ENCODE measurements at places on chromosomes 4 and X.

GRCh38 chr4:108058685-108059440, 69.2 kb downstream of the HADH start:
- peak; percentile 44 for DNase-seq

DNA sequence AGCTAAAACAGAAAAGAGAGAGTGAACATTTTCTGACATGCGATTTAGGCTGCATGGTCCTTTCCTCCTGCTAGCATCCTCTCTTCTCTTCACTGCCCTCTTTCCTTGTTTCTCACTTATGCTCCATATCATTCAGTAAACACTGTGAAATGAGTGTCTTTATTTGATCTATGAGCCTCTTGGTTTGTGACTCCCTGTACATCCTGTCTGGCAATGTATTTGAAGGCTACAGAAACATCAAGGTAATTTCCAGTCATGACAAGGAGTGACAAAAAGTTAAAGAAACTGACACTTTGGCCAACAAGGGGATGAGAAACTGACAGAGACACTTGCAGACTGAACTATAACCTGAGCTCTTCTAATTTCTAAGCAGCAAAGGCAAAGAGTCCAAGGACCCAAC, 8.7 kb downstream of the FTHL17 start:
- DNase-seq, result no peak

- no peak for DNase-seq
These were observed 19.2 kb downstream of the PI4K2B start for GRCh38 chr4:25253071-25253445.

- DNase-seq, result no peak
These were observed 7.6 kb downstream of the CTAG1A start for GRCh38 chrX:154592505-154592904.

DNA sequence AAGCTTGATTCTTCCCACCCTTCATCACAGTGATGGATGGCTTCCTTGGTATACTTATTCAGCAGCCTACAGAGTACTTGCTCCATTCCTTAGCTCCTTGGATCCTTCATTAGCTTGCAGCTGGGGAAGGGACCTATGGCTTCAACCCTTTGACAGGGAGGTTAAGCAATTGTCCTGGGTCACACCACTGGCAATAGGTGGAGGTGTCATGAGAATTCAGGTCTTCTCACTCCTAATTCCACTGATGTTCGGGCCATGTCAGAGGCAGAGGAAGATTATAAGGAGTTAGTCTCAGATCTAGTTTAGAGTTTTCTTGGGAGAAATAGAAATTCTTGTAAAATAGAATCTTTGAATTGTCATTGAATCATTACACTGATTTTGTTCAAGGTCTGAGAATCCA, 24.5 kb downstream of the EREG start:
- DNase-seq, result no peak

- DNase-seq, result no peak
These were observed 72.3 kb upstream of the GRID2 start for GRCh38 chr4:92231511-92231910.

DNA sequence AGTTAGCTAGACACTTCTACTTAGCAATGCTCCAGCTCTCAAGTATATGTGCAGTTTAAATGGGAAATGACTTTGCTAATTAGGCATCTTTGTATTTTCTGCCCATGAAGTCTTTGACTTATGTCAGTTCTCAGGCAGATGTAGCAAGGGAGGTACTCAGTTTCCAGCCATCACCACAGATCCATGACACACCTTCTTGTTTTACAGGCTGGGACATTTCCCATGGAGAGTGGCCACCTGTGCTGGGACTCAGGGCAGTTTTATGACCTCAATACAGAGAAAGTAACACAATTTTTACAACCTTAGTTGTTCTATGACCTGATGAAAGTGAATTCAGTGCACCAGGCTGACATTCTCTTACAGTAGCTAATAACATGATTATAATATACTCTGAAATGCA, 280.7 kb upstream of the GK2 start:
- DNase-seq, result no peak

GRCh38 chrX:153853180-153853901, 23.0 kb upstream of the PDZD4 start:
- DNase-seq, result no peak

DNA sequence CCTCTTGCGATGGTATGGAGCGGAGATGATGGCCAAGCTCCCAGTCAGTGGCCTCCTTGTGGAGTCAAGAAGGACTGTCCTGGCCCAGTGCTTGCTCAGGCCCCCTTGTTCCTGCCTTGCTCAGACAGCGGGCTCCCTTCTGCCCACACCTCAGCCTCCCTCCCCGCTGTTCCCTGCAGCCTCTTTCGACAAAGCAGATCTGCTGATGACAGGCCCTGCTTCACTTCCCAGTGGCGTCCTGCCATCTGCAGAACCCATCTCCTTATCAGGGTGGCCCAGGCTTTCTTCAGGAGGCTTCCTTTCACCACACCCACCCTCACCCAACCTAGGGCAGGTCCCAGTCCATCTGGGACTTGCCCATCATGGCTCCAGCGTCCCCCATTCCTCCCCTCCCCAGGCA, 80.0 kb downstream of the CLDN34 start:
- DNase-seq, result no peak

GRCh38 chr4:150098214-150098613, 20.0 kb downstream of the DCLK2 start:
- no peak for DNase-seq

DNA sequence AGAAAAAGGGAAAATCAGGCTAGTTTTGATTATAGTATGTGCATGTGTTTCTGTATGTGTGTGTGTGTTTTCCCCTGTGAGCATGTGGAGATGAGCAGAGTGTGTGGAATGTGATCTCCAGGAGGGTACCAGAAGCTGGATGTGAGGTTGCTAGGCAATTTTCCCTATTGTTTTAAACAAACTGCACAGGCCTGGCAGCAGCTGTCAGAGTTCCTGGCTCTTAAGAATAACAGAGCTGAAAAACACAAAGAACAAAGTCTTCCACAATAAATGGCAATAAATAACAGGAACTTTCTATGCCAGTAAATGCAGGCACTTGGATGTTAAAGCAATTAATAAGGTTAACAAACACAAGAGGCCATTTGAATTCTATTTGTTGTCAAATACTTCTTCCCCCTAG, 344.6 kb upstream of the CTSO start:
- peak; percentile 21 for DNase-seq

- DNase-seq, result no peak
These were observed 8.2 kb downstream of the ATP11C start for GRCh38 chrX:139924696-139925095.

DNA sequence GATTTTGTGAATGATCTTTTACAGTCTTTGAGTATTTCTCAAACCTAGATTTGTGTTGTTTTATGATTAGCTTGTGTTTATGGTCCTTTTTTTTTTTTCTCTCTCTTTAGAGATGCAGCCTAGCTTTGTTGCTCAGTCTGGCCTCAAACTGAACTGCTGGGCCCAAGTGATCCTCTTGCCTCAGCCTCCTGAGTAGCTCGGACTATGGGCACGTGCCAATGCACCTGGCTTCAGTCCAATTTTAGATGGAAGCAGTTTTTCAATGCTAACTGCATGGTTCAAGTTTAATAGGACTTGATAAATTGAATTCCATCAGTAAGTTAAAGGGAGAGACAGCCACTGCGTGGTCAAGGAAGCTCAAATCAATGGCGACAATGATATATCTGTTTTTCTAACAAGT, 3.8 kb upstream of the FGG start:
- no peak for DNase-seq

DNA sequence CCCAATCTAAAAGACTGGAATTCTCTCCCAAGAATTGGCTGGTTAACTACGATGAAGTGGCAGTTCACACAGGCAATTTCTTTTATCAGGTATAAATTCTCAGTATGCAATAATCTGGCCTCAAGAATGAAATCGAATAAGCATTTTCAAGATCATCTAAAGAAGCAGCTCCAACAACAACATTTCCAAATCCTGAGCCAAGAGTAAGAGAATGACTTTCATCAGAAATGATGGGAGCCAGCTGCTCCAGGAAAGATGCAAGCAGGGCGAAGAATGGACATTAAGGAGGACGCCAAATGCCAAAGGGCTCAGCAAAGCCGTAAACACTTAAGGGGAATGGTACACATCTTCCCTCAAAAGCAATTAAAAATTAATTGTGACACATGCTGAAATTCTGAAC, 12.0 kb downstream of the ADAMTS3 start:
- DNase-seq, result no peak

- DNase-seq, result no peak
These were observed 668.8 kb downstream of the GALNTL6 start for GRCh38 chr4:172481802-172482508.

- DNase-seq, result no peak
These were observed 165.0 kb upstream of the CTSO start for GRCh38 chr4:156118507-156119220.

GRCh38 chr4:121958777-121959176, 6.9 kb upstream of the TRPC3 start:
- DNase-seq, result no peak

GRCh38 chr4:40916880-40917279, 167.1 kb downstream of the NSUN7 start:
- DNase-seq, result peak; percentile 23

DNA sequence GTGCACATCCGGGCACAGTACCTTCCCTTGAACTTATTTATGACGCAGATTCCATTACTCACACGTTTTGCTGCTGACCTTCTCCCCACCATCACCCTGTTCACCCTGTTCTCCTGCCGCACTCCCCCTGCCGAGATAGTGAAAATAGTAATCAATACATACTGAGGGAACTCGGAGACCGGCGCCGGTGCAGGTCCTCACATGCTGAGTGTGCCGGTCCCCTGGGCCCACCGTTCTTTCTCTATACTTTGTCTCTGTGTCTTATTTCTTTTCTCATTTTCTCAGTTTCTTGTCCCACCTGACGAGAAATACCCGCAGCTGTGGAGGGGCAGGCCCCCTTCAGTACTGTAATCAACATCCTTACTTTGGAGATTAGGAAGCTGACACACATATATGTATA, 1337.1 kb upstream of the PABPC4L start:
- DNase-seq, result no peak

DNA sequence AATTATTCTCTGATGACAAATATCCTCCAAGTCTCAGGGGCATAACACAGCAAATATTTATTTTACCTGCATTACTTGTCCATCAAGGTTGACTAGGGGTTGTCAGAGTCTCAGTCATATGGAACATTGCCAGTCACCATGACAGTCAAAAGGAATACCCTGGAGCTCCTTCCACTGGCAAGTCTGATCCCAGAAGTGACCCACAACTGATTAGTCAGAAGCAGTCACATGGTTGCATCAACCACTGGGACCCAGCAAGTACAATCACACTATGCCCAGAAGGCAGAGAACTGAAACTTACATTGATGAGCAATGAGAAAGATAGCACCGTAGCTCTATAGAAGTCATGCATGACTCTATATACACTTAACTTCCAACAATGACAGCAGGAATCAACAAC, 41.9 kb upstream of the SOD3 start:
- DNase-seq, result no peak

DNA sequence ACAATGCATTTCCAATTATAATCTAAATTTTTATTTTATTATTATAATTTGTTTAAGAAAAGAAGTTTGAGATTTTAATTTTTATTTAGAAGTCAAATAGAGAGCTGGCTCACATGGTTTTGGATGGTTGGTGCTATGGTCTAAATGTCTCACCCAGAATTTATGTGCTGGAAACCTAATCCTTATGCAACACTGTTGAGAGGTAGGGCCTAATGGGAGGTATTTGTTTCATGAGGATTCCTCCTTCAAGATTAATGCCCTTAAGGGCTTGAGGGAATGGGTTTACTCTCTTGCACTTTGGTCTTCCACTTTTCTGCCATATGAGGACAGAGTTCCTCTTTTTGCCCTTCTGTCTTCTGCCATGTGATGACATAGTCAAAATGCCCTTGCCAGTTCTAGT, 960.5 kb upstream of the IGFBP7 start:
- DNase-seq, result no peak

DNA sequence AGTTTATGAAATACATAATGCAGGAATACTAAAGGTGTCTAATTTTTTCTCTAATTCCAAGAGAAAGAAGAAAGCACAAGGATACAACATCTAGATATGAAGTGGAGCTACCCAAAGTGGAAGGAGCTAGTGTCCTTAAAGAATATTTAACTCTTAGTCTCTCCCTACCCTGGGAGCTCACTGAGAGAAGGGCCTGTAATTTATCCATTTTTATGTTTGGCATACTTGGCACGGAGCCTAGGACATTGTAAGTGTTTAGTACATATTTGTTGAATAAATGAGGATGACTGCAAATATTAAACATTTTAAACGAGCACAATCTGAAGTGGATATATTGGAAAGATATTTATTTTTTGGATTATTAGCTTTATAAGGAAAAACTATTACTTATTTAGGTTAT, 674.8 kb downstream of the IQCM start:
- DNase-seq, result peak; percentile 29

DNA sequence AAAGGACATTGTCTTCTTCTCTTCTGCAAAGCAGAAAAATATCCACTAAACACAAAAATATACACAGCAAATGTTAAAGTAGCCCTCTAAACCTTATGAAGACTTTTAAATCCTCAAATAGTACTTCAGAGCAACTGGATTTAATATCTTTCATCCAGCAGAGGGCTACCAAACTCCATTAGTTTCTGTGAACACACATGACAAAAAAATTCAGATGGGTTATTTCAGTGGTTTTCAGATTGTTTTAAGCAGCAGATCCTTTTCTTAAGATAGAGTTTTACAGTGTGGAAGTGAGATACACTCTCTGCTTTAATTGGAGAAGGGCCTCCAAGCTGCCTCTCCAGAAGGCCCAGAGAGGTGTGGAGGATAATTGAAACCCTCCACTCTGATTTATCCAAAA, 56.7 kb downstream of the ANK2 start:
- peak; percentile 53 for DNase-seq

DNA sequence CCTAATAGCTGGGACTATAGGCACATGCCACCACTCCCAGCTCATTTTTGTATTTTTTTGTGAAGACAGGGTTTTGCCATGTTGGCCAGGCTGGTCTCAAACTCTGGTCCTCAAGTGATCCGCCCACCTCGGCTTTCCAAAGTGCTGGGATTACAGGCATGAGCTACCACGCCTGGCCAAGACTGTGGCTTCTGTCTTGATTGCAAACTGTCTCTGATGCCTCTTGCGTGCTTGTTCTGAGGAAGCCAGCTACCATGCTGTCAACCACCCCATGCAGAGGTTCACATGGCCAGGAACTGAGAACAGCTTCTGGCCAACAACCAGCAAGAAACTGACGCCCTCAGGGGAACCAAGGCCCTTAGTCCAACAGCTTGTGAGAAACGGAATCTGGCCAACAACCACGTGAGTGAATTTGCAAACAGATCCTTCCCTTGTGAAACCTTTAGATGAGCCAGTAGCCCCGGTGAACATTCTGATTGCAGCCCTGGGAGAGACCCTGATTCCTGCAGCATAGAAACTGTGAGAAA, 71.2 kb downstream of the SUPT20HL2 start:
- DNase-seq, result peak; percentile 79

DNA sequence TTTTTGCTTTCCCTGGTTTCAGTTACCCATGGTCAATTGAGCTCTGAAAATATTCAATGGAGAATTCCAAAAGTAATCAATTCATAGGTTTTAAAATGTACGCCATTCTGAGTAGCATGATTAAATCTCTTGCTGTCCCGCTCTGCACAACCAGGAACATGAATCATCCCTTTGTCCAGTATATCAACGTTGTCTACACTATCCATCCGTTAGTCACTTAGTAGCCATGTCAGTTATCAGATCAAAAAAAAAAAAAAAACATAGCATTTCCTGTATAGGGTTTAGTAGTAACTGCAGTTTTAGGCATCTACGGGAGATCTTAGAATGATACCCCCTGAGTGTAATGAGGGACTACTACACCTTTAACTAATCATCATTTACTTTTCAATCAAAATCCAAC, 15.1 kb downstream of the LAMP2 start:
- DNase-seq, result peak; percentile 29
